ENCODE measurements at places on chromosomes 11 and 22.

DNA sequence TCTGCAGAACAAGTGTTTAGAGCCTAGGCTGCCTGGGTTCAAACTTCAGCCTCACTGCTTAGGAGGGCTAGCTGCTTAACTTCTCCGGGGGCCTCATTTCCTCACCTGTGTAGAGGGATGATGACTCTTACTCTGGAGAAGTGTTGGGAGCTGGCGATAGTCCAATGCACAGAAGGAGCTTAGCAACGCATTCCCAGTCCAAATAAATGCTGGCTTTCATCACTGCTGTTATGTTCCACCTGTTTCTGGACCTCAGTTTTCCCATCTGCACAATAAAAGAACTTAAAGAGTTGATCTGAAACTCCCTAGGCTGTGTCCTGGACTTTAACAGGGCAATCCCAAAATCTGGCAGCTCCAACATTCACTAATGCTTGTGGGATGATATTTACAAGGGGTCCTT lies 337.8 kb downstream of the MIAT start:
- no peak for DNase-seq

- DNase-seq = no peak
Observed at GRCh38 chr11:8360086-8360828, 96.6 kb upstream of the LMO1 start.

GRCh38 chr11:112361396-112361795 lies 100.7 kb upstream of the PLET1 start:
- DNase-seq = no peak

DNA sequence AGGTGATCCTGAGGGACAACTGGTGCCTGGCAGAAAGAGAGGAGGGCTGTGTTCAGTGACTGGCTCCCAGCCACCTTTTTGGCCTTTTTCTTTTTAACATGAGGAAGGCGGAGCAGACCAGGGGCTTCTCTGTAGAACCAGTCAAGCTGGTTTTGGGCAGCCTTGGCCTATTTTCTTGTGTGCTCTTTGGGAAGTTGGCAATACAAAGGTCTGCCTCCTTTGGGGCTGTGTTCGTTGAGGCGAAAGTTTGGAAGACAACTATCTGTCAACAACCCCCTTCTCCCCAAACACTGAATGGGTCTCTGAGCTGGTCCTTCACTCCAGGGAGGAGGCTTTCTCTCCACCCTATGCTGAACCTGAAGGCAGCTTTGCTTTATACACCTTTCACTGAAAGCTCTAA lies 8.5 kb downstream of the MARK2 start:
- DNase-seq = no peak

- DNase-seq = no peak
Observed at GRCh38 chr11:103736315-103737036, 300.0 kb upstream of the DDI1 start.

- no peak for DNase-seq
Observed at GRCh38 chr11:94895971-94896370, 77.4 kb downstream of the CWC15 start.

- no peak for DNase-seq
Observed at GRCh38 chr22:17198170-17199002, 20.8 kb downstream of the ADA2 start.

GRCh38 chr11:65915101-65915820 lies 3.6 kb downstream of the C11orf68 start:
- DNase-seq = no peak

DNA sequence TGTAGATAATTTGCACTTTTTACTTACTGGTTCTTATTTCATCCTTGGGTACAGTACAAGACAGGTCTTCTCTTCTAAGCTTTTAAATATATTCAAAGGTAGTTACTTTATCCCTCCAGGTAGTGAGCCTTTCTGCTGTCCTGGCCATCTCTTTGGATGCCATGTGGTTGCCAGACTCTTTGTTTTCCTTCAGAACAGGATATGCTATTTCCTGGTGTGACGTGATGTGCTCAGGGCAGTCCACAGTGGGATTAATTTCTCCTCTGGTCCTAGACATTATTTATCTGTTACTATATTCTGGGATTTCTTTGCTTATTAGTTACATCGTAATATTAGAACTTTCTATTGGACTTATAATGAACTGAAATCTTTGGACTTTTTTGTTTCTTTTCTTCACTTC lies 63.7 kb downstream of the PPP6R3 start:
- DNase-seq = no peak

DNA sequence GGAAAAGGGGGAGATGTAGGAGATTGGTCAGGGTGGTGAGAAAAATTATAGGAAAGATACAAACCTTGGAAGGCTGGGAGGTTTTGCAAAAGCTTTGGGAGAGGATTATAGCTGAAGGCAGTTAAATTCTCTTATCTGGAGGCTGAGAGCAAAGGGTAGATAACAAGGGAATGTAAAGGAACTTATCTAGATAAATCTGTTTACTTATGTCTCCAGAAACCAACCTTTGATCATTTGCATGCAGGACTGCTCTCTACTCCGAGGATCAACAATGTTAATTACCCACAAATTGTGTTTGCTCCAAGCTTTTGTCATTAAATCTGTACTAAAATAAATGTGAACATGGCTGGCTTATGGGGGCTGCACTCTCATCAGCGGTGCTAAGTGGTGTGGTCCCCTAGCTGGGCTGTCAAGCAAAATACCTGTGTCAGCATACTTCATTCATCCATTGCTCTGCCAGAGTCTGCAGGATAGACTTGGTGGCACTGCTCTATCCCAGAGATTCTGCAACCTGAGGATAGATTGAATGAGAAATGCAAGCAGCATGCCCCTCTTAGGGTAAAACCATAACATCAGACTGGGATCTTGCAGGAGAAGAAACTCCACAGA lies 1599.2 kb upstream of the TENM4 start:
- no peak for DNase-seq

GRCh38 chr11:128634395-128634794 lies 47.0 kb upstream of the ETS1 start:
- DNase-seq = no peak

DNA sequence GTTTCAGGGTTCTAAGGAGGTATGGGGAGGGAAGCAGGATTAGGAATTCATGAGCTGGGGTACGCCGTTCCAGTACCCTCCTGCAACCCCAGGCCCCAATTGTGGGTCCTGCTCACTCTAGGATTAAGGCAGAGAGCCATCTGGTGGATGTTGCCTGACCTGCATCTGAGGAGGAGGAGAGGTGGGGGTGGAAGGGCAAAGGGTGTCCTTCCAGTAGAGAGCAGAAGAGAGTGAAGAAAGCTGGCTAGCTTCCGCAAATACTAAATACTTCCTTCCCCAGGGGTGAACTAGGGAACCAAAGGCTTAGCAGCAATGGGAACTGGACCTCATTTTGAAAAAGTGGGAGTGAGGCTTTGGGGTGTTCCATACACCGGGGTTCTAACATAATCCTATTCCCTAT lies 10.6 kb downstream of the LRRC51 start:
- DNase-seq = peak; percentile 23

- no peak for DNase-seq
Observed at GRCh38 chr11:17277024-17277584, 565 bp downstream of the NUCB2 start.
